GM23338 (cell line): ENCODE measurements at places on chromosomes 16 and 17.

- DNase-seq: no peak
Observed at GRCh38 chr16:54444851-54445458, 158.4 kb upstream of the IRX3 start.

DNA sequence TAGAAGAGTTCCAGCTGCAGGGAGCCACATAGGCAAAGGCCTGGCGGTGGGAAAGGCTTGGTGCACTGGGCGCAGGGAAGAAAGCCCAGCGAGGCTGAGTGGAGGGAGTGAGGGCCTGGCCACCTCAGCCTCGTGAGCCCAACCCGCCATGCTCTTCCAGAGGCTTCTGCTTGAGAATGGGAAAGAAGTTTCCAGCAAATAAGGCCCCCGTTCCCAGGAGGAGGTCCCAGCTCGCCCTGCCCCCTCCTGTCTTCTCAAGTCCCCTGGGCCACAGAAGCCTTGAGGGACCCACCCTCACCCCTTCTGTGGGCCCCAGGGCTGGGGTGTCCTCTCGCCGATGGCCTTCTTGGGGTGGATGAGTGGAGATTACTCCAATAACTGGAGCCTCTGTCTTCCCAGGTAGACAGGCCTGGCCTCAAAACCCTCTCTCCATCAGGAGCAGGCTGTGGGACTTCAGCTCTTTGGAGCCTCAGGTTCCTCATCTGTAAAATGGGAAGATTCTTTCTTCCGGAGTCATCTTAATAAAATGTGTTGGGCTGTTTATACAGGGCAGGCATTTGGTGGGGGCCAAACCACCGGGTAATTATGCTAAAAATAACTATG lies 933 bp upstream of the SNN start:
- DNase-seq: peak; percentile 48

DNA sequence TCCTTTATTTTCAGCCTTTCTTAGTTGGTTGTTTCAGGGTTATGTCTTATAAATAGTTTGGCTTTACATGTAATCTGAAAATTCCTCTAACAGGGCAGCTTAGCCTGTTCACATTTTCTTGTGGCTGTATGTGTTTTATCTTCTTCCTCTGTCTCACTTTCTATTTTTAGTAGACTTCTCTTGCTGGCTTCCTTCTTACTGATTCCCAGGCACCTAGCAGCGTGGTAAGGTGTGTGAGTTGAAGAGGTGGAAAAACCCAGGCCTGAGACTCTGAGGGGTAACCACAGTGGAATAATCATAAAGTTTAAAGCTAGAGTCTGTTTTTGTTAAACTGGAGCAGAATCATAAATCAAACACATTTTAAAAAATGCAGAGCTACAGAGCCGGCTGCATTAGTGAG lies 190.9 kb downstream of the LGALS9B start:
- DNase-seq: no peak

DNA sequence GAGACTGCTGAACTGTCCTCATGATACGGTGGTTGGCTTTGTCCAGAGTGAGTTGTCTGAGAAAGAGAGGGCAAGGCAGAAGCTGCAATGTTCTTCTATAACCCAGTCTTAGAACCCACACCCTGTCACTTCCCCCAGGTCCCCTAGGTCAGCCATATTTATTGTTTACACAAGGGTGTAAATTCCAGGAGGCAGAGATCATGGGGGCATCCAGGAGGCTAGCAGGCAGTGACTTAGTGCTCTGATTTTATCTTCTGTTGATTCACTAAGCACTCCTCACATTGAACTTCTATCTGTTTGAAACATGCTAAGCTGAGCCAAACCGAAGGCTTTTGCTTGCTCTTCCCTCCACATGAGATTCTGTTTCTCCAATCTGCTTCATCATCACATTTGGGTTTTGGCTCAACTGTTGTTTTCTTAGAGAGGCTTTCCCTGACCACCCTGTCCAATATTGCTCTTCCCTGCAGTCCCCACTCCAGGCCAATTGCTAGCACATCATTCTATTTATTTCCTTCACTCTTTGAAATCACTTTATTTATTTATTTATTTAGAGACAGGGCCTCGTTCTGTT lies 34.3 kb upstream of the SHISA9 start:
- no peak for DNase-seq

DNA sequence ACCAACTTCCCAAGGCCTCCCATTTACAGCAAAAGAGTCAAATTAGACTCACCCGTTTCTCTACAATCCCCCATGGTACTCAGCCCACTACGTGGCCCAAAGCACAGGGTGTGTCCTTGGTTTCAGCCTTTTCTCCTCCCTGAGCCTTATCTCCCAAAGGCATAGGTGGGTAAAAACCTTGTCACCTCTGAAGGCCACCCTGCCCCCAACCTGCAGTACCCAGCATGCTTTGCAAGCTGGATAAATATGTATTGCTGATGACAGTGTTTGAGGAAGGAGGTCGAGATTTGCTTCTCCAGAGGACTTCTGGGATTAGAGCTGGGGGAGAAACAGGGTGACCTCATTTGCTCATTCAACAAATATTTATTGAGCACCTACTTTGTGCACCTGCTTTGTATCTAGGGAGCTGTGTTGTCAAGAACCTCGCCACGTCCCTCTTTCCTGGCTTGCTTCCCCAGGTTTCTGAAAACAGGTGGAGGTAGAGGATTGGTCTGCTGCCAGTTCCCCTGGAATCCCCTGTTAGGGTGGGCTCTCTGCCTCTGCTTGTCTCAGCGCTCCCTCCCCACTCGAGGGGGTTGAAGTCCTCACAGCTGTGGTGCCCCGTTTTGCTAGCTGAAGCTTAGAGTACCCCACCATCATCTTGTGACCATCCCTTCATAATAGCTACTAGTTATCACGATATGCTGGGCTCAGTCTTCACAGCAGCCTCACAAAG lies 3.0 kb downstream of the LASP1 start:
- no peak for DNase-seq

DNA sequence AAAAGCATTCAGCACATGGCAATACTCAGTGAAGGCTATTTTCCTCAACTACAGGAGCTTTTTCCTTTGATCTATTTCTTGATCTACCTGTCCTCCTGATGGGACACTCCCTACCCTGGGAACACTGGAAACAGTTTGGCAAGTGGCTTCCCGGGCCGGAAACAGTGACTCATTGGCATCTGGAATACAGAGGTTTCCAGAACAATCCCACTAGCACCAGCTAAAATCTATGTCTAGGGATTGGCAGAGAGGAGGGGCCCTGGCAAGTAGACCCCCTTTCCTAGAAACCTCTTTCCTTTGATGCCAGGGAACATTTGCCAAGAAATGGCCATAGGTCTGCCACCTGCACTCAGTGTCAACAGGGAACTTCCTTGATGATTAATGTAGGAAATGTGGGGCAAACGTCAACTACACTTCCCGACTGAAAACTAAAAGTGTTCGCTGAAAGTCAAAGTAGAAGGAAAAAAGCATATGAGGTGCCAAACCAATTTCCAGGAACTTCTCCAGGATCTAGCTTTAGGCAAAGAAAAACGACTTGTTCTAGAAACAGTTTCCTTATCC lies 30.4 kb upstream of the FBXW10B start:
- DNase-seq: no peak

- no peak for DNase-seq
Observed at GRCh38 chr17:80818871-80819270, 172.8 kb upstream of the CHMP6 start.

DNA sequence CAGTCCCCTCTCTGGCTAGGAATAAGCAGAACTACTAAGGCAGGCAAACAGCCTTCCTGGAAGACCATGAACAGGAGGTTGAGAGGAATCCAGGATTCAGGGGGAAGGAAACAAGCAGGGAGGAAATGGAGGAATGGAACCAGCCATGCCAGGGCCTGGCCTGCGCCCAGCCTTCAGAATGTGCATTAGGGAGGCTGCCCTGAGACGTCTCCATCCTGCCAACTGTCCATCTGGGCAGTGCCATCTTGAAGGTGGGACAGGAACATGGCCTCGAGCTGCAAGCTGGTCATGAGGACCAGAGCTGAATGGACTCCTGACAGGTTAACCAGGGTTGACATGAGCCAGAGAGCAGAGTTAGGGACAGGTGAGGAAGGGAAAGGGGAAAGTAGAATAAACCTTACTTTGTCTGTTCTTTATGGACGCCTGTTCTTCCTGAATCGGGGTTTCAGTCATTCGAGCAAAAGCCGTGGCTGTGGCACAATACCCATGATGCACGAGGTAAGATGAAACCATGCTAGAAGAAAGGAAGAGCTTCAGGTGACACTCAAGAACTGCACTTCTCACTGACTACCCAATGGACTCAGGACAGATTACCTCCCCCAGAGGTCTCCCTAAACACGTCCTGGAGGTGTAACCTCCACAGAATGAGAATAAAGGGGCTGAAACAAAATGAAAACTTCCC lies 12.1 kb upstream of the GFOD2 start:
- no peak for DNase-seq

DNA sequence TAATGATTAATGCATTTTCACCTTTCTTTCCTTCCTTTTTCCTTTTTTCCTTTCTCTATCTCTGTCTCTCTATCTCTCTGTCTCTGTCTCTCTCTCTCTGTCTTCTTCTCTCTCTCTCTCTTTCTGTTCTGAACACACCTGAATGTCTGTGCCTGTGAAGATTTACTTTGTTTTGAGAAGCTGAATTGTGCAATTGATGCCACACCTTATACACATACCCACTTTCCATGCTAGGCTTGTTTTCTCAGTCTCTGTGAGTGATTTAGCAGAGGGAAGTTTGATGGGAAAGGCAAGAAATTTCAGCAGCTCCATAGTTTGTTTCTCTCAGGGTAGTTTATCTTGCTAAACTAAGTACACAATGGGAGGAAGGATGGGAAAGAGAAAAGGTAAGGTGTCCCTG lies 9.3 kb upstream of the CAPNS2 start:
- DNase-seq: no peak

- DNase-seq: no peak
Observed at GRCh38 chr17:64156670-64157069, 26.7 kb upstream of the ERN1 start.

DNA sequence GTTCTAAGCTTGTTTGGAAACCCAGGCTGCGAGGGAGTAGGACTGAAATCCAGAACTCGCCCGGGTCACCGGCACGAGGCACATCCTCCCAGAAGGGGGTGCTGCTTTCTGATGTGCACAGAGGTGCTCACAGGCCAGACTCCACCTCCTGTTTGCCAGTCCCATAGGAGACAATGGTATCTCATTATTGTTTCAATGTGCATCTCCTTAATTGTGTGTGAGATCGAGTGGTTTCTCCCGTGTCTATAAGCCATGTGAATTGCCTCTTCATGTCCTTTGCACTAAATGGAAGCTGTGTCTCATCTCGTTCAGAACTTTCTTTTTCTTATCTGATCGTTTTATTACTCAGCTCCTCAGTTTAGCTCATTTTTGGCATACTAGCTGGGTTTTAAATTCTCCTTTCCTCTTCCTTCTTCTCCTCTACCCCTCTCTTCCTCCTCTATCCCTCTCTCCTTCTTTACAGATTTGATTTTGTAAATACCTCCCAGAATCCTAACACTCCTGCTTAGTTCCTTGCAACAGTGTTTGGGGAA lies 32.1 kb upstream of the PRKCB start:
- peak; percentile 83 for DNase-seq

DNA sequence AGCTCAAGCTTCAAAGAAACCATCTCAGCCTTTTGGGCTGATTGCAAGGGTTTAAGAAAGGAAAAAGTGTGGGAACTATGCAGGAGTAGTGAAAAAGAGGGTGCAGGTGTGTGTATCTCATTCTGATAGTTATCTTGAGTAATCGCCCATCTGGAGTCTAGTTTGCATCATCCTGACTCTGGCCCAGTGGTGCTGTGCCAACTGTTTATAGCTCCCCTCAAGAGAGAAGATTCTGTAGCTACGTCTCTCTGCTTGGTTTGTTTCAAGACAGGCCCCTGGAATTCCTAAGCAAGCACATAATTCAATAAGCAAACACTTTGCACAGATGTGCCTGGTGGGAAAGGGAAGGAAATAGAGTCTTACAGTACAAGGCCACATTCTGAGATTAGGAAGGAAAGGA lies 144.4 kb downstream of the HAPSTR1 start:
- no peak for DNase-seq

DNA sequence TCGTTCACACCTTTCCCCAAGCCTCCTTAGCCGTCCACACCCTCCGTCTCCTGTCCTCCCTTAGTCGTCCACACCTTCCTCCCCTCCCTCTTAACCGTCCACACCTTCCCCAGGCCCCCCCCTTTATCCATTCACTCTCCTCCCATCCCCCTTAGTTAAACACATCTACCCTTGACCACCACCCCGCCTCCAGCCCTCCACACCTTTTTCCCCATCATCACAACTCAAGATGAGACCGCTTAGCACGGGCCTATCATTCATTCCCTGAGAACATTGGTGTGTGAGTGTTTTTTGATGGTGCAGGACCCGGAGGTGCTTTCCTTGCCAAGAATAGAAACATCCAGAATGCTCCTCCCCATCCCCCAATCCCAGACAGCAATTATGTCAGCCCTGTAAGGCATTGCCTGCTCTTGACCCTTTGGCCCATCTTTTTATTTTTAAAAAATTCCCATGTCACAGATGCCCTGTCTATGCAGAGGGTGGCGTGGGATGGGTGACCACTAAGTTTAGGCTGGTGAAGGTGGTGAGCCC lies 1.4 kb downstream of the TENT4B start:
- DNase-seq: peak; percentile 25

DNA sequence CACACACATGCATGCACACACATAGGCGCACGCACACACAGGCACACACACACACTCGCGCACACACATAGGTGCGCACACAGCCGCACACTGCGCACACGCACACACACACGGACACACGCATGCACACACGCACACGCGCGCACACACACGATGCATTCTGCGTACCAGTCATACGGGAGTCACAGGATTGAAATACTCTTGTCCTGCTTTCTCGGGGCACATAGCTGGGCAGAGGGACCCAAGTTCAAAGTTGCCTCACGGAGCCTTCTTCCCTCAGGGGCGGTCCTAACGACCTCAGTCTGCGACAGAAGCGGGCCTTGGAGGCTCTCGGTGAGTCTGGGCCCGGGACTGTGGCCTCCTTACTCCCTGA lies 56.0 kb downstream of the MRM1 start:
- peak; percentile 64 for DNase-seq

GRCh38 chr16:69089091-69089910 lies 16.2 kb upstream of the HAS3 start:
- DNase-seq: peak; percentile 75

DNA sequence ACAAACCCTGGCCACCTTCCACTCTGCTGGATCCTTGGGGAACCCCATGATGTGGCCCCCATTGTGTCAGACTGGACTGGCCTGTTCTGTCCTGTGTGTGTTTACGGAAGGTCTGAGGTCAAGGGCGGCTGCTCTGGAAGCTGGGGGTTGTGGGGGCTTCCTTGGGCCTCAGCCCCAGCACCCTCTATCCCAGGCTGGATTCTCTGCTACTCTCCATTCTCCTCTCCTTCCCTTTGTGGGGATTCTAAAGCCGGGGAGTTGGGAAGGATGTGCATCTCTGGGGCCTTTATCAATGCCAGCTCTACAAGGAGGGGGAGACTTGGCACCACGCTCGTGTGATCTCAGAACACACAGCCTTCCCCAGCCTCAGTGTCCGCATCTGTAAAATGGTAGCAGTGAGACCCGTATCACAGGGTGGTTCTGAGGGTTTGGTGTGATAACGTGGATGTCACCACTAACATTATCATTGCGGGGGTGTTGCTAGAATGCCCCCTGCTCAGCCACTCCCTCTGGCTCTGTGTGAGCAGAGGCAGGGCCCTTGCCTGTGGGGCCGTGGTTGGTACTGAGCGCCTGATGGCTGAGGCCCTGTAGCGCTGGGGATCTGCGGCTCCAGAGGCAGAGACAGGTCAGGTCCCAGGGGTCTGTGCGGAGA lies 18.1 kb downstream of the ADGRG1 start:
- no peak for DNase-seq
